ENCODE measurements at places on chromosomes 1 and 21.

- DNase-seq: no peak
Measured at GRCh38 chr1:65281846-65282245, 27.5 kb upstream of the DNAJC6 start.

- no peak for DNase-seq
Measured at GRCh38 chr21:34989337-34990151, 59.6 kb downstream of the RUNX1 start.

GRCh38 chr1:203281851-203282661 is 23.3 kb upstream of the BTG2 start:
- DNase-seq: no peak

DNA sequence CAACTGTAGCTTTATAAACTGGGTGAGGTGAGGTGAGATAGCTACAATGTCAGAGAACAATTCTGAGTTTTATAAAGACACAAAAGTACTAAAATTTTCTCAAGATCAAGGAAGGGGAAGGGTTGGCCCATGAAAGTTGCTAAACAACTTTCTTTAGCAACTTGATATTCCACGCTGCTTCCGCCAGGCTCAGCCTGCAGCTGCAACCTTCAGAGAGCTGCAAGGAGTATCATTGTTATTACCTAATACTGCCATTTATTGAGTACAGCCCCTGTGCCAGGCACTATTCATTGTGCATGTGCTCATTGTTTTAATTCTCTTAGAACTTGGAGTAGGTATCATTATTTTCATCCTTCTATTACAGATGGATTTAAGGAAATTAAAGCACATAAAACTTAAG is 34.1 kb upstream of the SUCO start:
- no peak for DNase-seq

- no peak for DNase-seq
Measured at GRCh38 chr1:30521261-30521865, 202.0 kb downstream of the MATN1 start.

GRCh38 chr1:26290122-26290881 is 10.4 kb downstream of the SH3BGRL3 start:
- peak; percentile 52 for DNase-seq

GRCh38 chr21:39675993-39676661 is 63.4 kb downstream of the B3GALT5 start:
- DNase-seq: no peak

- no peak for DNase-seq
Measured at GRCh38 chr1:203937678-203938330, 76.4 kb downstream of the SNRPE start.

DNA sequence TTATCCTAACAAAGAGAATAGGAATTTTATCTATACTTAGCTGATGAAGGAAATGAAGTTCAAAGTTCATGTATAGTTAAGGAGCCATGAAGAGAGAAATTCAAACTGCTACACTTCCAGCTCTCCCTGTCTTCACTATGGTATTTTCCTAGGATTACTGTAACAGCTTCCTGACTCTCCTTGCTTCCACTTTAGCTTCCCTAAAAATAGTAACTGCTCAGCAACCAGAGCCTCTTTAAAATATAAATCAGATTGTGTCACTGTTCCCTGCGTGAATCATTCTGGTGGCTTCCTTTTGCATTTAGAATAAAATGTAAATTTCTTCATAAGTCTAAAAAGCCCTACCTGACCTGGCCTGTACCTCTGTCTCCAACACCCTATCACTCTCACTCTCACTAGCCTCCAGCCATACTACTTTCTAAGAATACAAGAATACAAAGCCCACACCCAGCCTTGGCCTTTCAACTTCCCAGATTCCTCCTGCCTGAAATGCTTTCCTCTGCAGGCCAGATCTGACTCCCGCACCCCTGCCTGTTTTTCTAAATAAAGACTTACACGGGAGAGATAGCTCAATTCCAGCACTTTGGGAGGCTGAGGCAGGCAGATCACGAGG is 30.5 kb downstream of the OR10J1 start:
- DNase-seq: no peak

GRCh38 chr1:165014753-165015152 is 341.8 kb downstream of the LMX1A start:
- DNase-seq: no peak

- DNase-seq: no peak
Measured at GRCh38 chr1:38028671-38029070, 16.1 kb downstream of the UTP11 start.

GRCh38 chr1:58992643-58993042 is 208.8 kb upstream of the JUN start:
- DNase-seq: no peak

- DNase-seq: peak; percentile 68
Measured at GRCh38 chr1:214280386-214281020, 456 bp upstream of the SMYD2 start.

GRCh38 chr21:42118901-42119300 is 47.8 kb downstream of the UMODL1 start:
- DNase-seq: no peak

- no peak for DNase-seq
Measured at GRCh38 chr21:18163956-18164355, 80.7 kb upstream of the CHODL start.

GRCh38 chr1:184650177-184650866 is 104.3 kb downstream of the EDEM3 start:
- no peak for DNase-seq

GRCh38 chr1:112674986-112675727 is 698 bp downstream of the MOV10 start:
- peak; percentile 74 for DNase-seq

- no peak for DNase-seq
Measured at GRCh38 chr1:36352910-36353878, 29.7 kb upstream of the EVA1B start.

DNA sequence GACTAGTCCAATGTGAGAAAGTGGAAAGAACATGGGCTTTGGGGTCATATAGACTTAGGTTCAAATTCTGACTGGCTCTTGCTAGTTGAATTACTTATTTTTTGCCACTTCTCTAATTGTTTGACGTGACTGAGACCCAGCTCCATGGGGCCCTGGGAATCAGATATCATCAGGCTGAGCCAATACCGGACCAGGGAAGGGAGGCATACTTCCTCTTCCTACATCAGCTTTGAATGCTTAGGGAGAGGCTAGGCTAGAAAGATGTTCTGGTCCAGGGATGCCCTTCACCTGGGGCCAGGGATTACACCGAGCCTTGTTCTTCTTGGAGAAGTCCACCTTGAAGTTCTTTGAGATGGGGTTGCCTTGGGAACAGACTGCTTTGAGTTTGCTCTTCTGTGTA is 3.7 kb upstream of the NR1I3 start:
- DNase-seq: no peak

DNA sequence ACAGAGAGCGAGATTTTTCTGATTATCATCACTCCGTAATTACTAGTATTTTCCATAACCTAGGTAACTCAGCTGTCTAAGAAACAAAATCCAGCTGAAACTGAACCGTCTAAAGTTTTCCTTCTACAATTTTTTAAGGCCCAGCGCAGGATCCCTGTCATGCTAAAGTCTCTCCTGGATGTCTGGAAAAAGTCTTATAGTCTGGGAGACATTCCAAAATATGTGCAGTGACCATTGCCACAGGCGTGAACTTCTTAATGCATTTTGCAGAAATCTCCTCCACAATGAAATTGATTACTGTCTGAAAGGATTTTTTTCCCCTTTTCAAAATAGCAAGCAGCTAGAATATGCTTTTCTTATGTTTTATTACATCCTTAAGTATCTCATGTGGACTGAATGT is 209.3 kb upstream of the C1orf105 start:
- no peak for DNase-seq

DNA sequence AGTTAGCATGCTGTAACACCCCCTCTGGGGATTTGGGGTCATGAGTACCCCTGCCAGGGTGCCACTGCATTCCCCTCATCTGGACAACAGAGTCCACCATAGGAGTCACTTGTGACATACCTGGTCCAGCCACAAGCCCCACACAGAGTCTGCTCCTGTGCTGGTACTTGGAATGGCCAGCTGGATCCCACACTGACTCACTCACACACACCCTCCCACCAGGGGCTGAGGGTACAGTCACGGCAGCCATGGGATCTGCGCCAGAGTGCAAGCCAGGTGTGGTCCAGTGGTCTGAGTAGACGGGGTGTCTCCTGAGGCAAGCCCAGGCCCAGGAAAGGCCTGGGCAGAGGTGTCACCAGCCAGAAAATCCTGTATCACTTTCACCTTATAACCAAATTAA is 67.7 kb downstream of the MRPL39 start:
- no peak for DNase-seq

- DNase-seq: no peak
Measured at GRCh38 chr1:7827126-7827955, 25.5 kb downstream of the UTS2 start.

- DNase-seq: no peak
Measured at GRCh38 chr1:111746614-111746999, 7.4 kb upstream of the INKA2 start.

DNA sequence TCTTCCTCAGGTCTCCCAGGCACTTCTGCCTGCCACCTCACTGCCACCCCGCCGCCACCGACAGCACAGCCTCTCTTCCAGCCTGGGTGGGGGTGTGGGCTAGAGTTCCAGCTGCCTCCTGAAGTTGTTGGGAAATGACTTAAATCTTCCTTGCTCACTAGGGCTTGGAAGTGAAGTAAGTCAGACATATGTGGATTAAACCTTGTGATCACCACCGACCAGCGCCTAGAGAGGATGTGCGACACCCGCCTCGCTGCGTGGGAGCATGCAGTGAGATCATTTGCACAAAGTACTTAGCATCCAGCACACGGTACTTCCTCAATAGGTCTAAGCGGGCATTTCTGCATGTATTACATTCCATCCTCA is 71.4 kb upstream of the FAM20B start:
- DNase-seq: no peak

DNA sequence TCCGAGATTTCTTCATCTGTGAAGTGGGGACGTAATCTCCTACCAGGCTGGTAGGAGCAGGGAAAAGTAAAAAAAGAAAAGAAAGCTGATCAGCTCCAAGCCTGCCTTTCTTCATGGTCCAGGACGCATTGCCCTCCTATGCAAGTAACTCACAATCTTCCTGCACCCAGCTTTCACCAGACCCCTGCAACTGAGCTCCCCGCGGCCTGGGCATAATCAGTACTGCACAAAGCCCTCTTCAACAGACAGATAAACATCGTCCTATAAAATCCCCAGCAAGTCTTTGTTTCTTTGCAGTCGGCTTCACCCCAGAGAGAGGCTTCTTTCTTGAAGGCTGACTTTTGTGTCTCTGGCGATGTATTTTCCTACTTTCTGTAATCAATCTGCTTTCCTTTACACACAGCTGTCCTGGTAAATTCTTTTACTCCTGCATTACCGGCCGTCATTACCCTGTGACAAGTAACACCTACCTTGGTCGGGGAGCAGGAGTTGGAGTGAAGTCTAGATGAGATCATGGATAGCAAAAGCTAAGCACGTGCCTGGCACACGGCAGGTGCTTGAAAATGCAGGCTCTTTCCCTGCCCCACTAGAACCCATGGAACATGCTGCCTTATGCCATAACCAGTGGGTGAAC is 8.3 kb downstream of the PADI1 start:
- peak; percentile 3 for DNase-seq

- DNase-seq: no peak
Measured at GRCh38 chr1:207025146-207025880, 7.2 kb downstream of the C1orf116 start.

DNA sequence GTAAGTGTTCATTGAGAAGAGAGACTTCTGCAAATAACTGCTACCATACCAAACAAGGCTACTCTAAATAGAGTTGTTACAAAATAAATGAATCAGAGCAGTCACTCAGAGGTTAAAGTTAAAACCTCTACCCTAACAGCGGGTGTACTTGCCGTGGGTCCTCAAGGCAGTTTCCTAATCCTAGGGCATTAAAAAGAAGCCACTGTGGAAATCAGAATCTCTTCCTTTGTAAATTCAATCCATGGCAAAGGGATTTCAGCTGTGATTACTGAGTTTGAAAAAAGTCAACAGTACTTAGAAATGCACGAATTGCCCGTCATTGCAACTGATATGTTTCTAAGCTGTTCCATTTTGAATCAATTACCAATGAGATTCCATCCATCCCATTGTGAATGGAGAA is 13.5 kb downstream of the TBX15 start:
- DNase-seq: no peak

DNA sequence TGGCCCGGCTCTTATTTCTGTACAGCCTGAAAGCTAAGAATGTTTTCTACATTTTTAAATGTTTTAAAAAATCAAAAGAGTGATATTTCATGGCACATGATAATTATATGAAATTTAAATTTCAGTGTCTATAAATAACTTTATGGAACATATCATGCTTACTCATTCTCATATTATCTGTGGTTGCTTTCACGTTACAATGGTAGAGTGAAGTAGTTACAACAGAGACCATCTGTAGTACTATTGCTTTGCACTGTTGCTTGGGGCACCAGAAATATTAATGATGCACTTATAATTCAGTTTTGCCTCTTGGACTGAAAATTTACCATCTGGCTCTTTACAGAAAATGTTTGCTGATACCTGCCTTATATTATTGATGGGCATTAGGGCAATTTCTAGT is 481.6 kb downstream of the PLPP3 start:
- no peak for DNase-seq

DNA sequence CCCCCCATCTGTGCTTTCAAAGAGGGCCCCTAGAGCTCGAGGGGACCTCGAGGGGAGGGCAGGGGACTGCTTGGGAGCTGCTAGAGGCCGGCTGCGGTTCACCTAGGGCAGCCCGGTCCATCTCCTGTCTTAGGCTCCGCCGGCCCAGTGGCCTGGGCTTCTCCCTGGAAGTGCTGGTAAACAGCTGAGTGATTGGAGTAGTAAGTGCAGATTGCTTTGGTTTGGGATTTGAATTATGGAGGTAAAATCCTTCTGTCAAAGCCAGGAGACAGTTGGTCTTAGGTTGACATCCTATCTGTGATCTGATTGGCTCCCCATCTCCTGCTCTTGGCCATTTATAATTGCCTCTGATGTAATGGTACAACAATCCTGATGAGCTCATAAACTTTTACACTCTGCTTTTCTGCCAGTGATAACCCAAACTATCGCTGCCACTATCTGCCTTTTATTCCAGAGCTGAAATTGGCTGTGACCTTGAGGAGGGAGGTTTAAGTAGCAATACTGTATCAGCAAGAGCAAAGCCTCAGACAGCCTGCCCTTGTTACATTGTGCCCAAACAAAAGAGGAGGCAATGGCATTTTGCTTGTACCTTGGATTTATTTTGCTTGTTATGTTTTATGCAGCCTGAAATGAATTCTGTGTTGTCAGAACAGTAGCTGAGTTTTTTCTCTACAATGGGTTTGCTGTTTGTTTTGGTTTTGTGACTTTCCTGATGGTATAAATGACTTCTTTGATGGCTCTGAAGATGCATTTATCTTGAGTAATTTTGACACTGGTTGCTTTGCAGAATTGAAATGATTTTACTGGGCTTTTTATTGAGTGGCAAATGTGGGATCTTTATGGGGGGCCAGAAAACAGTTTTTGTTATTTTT is 2.4 kb downstream of the ARID1A start:
- peak; percentile 37 for DNase-seq

GRCh38 chr1:189673217-189673616 is 804.4 kb downstream of the BRINP3 start:
- DNase-seq: no peak

DNA sequence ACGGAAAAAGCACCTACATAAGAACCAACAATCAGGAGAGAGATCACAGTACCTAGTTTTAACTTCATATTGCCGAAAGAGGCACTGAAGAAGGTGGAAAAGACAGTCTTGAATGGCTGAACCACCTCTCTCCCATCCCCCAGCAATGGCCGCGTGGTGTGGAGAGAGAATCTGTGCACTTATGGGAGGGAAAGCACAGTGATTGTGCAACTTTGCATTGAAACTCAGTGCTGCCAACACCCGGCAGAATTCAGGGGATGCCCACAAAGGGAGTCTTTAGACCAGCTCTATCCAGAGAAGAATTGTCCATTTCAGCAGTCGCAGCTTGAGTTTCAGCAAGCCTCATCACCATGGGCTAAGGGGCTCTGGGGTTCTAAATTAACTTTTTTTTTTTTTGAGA is 186.3 kb upstream of the USP25 start:
- DNase-seq: no peak

GRCh38 chr1:155513300-155513916 is 49.2 kb downstream of the ASH1L start:
- DNase-seq: no peak
